Stimulated activated CD8-positive, alpha-beta memory T cell treated with anti-CD3 and anti-CD28 coated beads, Interleukin-4, amount 100 ng/mL, for 1 hour (primary cell): ENCODE measurements at places on chromosomes 4 and X.

- no peak for DNase-seq
Observed at GRCh38 chrX:153608806-153609205, 9.9 kb upstream of the CCNQ start.

DNA sequence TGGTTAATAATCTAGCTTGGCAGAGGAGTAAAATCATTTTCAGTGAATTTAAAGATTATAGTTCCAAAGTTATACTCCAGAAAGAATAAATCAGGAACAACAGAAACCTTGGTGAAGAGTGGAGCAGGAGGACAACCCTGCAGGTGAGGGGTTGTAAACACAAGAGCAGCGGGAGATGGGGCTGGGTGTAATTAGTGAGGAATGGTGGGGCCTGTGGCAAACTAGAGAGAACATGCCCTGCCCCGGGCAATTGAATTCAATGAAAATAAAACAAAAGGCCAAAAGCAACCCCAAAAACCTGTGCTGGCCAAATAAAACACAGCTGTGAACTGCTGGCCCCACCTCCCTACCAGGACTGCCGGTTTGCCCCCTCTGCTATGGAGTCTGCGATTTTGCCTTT, 325.2 kb downstream of the NR3C2 start:
- DNase-seq: no peak

- no peak for DNase-seq
Observed at GRCh38 chrX:121546317-121546716, 498.9 kb downstream of the GLUD2 start.

GRCh38 chr4:170884969-170885570, 795.3 kb upstream of the AADAT start:
- no peak for DNase-seq

GRCh38 chrX:31058284-31058683, 13.6 kb downstream of the FTHL17 start:
- DNase-seq: no peak
